ENCODE measurements at places on chromosomes 12 and 14.

- DNase-seq = no peak
Observed at GRCh38 chr12:116864371-116865160, 16.7 kb downstream of the HRK start.

DNA sequence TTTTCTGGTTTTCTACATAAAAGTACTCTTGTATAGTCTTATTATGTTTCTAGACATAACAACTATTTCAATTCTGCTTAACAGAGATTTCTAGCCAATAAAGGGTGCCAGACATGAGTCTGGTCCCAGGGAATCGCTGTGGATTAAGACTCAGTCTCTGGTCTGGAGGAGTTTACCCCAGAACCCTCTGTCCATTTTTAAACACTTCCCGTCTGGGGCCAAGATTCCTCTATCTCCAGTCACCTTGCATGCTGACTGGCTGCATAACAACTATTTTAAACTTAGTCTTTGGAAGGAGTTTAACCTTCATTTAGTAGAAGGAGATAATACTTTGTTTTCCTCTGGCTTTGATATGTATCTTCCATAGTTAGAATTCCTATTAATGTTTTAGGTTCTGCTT lies 163.1 kb upstream of the IFNG-AS1 start:
- no peak for DNase-seq

- DNase-seq = no peak
Observed at GRCh38 chr12:60209933-60210332, 614.1 kb downstream of the SLC16A7 start.

DNA sequence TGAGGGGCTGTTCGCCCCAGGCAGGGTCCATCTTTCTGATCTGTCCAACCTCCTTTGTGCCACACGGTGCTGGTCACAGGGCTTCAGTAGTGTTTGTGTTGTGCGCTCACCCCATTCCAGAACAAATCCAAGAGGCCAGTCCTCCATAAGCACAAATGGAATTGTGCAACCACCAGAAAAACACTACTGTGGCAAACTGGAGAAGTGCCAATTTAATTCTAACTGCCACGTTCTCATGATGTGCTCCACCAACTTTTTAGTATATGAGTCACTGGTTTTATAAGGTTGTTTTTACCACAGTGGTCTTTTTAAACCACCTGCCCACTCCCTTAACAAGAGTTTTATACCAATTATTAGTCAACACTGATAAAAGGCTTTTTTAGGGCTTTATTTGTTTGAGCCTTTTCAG lies 380.2 kb downstream of the NAV3 start:
- no peak for DNase-seq

- DNase-seq = no peak
Observed at GRCh38 chr12:43143278-43143677, 408.7 kb downstream of the ADAMTS20 start.

- no peak for DNase-seq
Observed at GRCh38 chr14:34075826-34076225, 125.0 kb upstream of the EGLN3 start.

DNA sequence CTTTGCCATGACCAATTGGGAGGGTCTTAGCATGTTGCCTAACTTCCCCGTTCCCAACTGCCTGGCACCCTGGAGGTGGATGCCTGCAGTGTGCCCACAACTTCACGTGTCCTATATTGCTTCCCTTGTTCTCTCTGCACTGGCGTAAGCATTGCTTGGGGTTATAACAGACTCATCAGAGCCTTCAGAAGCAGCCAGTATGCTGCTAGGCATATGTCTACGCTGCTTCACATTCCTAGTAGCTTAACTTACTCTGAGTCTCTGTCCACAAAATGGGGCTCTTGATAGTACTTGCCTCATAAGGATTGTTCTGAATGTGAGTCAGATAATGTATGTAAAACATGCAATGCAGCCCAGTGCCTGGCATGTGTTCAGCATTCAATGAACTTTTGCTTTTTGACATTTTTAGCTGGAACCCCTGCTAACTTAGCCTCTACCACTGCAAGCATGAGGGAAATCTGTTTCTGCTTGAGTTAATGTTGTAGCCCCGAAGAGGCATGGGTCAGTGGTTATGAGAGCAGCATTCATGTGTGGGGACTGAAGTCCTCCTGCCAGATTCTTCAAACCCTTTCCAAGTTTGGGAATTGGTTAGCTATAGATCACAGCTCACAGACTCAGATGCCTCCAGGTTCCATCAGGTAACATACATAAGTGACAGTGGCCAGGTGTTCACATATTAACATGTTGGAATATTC lies 2.8 kb downstream of the SLC5A8 start:
- DNase-seq = no peak
